ENCODE measurements at places on chromosomes 12 and 14.

GRCh38 chr12:116977465-116978380, 67.0 kb downstream of the FBXW8 start:
- DNase-seq, result no peak

DNA sequence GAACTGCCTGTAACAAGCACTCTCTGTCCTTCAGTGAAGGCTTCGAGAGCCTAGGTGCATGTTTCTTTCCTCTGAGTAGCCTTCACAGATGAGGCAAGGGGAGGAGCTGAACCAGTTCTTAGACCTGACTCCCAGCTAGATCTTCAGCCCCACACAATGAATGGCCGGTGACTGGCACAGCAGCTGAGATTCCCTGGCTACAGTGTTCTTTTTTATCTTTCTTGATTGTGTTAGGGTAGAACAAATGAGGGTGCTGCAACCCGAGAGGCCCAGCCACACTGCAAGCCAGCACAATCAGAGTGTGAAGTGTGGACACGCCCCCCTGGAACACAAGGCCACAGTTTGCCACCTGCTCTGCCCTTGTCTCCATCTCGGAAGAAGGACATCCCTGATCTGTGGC, 19.1 kb upstream of the COL2A1 start:
- no peak for DNase-seq

DNA sequence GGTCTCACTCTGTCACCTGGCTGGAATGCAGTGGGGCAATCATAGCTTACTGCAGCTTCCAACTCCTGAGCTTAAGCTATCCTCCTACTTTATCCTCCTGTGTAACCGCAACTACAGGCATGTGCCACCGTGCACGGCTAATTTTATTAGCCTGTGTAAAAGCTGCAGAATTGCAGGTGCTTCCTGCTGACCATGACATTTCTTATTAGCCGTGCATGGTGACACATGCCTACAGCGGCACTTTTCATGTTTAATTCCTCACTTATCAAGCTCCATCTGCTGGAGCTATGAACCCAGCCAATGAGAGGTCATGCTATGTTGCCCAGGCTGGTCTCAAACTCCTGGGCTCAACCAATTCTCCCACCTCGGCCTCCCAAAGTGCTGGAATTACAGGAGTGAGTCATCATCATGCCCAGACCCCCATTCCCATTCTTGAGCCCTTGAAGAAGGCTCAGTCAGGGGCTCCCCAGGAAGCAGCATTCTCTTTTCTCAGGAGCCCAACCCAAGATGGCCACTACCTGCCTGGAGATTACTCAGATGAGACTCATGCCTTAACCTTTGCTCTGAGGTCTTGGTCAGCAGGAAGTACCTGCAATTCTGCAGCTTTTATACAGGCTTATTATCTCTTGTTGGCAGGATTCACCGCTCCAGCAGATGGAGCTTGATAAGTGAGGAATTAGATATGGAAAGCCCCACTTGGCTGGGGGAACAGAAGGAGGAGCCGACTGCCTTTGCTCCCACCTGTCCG, 503.2 kb downstream of the MED13L start:
- no peak for DNase-seq

GRCh38 chr14:53613404-53614253, 343.0 kb downstream of the BMP4 start:
- DNase-seq, result no peak

DNA sequence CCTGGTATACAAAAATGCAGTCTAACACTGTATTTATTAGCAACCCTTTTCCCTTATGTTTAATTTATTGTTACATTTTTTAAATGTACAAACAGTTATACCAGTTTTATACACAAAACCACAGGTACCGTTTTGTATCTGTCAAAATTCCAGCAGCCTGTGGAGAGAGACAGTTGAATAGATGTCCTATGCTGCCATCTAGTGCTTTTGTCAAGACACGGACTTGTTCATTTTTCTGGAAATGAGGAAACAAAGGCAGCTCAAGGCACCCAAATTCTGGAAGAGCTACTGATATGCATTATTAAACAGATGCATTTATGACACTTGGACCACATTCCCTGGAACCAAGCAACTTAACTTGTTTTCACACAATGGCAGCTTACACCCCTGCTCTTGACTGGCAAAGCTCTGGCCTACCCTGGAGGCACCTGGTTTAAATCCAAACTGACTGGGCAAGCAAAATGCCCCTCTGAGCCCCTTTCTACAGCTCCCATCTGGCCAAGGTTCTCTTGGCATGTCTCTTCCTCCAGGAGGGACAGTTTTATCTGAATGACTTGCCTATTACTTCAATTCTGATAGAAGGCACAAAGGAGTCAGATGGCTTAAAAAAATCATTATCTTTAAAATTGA, 286.9 kb upstream of the PRKD1 start:
- no peak for DNase-seq

DNA sequence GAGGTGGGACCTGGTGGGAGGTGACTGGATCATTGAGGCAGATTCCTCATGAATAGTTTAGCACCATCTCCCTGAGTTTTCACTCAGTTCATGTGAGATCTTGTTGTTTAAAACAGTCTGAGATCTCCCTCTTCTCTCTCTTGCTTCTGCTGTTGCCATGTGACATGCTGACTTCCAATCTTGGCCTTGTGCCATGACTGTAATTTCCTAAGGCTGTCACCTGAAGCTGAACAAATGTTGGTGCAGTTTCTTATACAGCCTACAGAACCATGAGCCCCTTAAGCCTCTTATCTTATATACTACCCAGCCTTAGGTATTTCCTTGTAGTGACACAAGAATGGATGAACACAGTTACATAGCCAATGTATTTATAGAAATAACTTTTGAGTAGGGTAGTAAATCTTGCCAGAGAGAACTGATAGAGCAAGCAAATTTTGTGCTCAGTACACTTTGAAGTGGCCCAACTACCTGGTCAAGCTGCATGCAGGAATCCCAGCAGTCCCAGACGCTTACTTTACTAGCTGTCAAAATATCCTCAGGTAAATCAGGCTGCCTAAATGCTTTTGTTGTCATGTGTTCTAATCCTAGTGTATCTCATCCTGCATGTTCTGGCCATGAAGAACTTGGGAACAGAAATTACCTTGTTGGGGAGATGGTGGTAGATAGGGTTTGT, 445.6 kb upstream of the MIS18BP1 start:
- DNase-seq, result no peak

DNA sequence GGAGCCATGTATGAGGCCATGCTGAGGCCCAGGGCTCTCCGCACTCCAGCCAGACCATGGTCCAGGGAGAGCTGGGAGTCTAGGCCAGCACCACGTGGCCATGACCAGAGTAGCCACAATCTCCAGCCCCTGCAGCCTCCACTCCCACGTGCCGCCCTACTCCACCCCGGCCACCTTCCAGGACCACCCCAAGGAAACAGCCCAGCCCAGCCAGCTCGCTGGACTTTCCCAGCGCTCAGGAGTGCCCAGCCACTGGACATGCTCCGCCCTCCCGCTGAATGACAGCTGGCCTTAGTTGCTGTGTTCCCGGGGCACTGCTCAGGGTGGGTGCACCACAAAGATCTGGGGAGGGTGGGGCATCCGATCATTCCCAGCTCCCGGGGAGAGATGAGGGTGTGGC, 2.1 kb upstream of the C14orf180 start:
- DNase-seq, result no peak
